Kidney (tissue), 22 donors: ENCODE measurements at places on chromosomes 3 and 15. TPM values are rescaled to one million over a fixed set of nuclear protein-coding genes. Genes with fewer than 3 reads are reported as not detected.

GRCh38 chr3:10445561-10446175 is 59.7 kb downstream of the ATP2B2 start:
- no peaks in the 10 kb centered on the region for H3K36me3 ChIP-seq
- no peak overlapping the region for H3K4me3 ChIP-seq
- no peaks in the 10 kb centered on the region for H3K4me1 ChIP-seq
- DNase-seq = no peak

- H3K27ac ChIP-seq = no peak overlapping the region
- peaks cover 3% of the 10 kb centered on the region for H3K36me3 ChIP-seq
- H3K27me3 ChIP-seq = no peaks in the 10 kb centered on the region
- DNase-seq = no peak
- H3K4me3 ChIP-seq = no peak overlapping the region
- no peaks in the 10 kb centered on the region for H3K4me1 ChIP-seq
Observed at GRCh38 chr3:121794264-121794983, 40.4 kb downstream of the IQCB1 start.

DNA sequence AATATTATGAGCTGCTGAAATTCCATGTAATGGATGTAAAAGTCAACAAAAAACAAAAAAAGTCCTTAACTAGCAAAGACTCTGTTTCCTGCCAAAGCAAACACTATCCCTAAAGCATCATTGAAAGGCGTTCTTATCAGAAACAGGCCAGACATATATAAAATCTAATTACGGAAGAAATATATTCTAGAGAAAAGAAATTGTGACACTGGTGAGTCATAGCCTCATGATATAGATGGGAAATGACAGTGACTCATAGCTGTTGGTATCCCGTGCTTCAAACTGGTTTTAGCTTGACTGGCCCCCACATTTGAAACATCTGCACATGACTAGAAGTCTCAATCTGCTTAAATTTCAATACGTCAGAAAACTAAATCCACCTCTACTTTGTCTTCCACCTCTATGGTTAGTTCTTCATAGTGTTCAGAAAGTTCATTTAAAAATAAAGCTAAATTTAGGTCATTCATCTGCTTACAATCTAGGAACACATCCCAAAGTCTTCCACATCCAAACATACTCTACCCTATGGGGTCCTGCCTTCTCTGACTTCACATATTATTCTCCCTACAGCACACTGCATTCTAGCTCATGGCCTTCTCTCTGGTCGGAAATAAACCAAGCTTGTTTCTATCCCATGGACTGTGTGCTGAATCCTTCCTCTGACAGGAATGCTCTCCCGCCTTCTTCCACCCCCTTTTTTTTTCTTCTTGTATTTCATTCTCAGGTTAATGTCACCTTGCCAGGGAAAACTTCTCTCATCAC is 456.3 kb upstream of the ARRDC4 start:
- DNase-seq = no peak
- H3K36me3 ChIP-seq = no peaks in the 10 kb centered on the region
- no peaks in the 10 kb centered on the region for H3K27me3 ChIP-seq
- no peaks in the 10 kb centered on the region for H3K4me1 ChIP-seq

Gene MUC20
- total RNA-seq = 42.6 TPM

- no peaks in the 10 kb centered on the region for H3K36me3 ChIP-seq
- H3K27me3 ChIP-seq = no peaks in the 10 kb centered on the region
- no peak overlapping the region for H3K27ac ChIP-seq
- H3K4me1 ChIP-seq = no peaks in the 10 kb centered on the region
- H3K4me3 ChIP-seq = no peak overlapping the region
- no peak for DNase-seq
Observed at GRCh38 chr3:23051240-23052140, 151.6 kb upstream of the UBE2E2 start.

GRCh38 chr3:57030721-57031120 is 29.7 kb upstream of the SPATA12 start:
- no peak for DNase-seq
- no peaks in the 10 kb centered on the region for H3K36me3 ChIP-seq

DNA sequence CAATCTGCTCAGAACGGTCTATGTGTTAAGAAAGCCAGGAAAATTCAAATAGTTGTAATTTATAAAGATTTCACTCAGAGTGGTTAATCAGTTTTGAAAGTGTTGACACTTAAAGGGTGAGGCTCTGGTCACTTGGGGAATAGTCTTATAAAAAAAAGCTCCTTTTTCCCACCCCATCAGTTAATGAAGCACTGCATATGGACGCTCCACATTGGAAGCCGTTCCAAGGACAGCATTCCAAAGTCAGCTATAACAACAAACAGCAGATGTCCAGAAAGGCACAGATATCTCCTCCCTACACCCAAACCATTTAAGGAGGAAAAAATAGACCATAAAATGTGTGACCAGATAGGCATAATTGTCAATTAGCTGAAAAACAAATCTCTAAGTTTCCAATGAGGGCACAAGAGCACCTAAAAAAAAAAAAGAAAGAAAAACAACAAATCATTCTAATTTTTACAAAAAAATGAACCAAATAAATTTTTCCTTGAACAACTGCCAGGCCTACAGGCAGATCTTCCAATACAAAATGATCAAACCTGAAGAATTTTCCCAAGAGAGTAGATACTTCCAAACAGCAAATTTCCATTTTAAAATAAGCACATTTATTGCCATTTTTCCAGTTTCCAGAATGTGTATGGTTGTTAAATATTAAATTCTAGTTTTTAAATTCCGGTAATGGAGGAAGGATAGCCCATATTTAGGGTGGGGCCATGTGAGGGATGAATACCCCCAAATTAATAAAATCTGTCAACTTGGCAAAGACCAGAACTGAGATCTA is 198.3 kb downstream of the ERC2 start:
- no peak overlapping the region for H3K4me3 ChIP-seq
- no peak overlapping the region for H3K27ac ChIP-seq
- H3K27me3 ChIP-seq = no peaks in the 10 kb centered on the region
- no peaks in the 10 kb centered on the region for H3K36me3 ChIP-seq
- H3K4me1 ChIP-seq = no peaks in the 10 kb centered on the region
- no peak for DNase-seq

GRCh38 chr3:172007065-172007370 is 32.4 kb upstream of the FNDC3B start:
- no peaks in the 10 kb centered on the region for H3K36me3 ChIP-seq
- DNase-seq = no peak
- H3K4me3 ChIP-seq = no peak overlapping the region
- H3K4me1 ChIP-seq = no peaks in the 10 kb centered on the region

- H3K36me3 ChIP-seq = no peaks in the 10 kb centered on the region
- no peaks in the 10 kb centered on the region for H3K27me3 ChIP-seq
- no peak overlapping the region for H3K4me3 ChIP-seq
- H3K27ac ChIP-seq = no peak overlapping the region
Observed at GRCh38 chr3:148077965-148078364, 619.7 kb upstream of the AGTR1 start.

Gene CX3CR1
- 4.4 TPM for total RNA-seq

GRCh38 chr3:166634091-166634746 is 745.9 kb downstream of the ZBBX start:
- H3K4me1 ChIP-seq = no peaks in the 10 kb centered on the region
- H3K36me3 ChIP-seq = no peaks in the 10 kb centered on the region
- H3K4me3 ChIP-seq = no peak overlapping the region
- DNase-seq = no peak
- no peak overlapping the region for H3K27ac ChIP-seq

- H3K4me3 ChIP-seq = peak within 1 kb of the TSS; percentile 67
- H3K36me3 ChIP-seq = no peaks in the 10 kb centered on the region
- H3K27ac ChIP-seq = peak within 1 kb of the TSS; percentile 96
- peaks cover 15% of the 10 kb centered on the region for H3K4me1 ChIP-seq
Observed at GRCh38 chr3:191329654-191330529, at the start of gene UTS2B. Gene UTS2B (minus strand): TSS chr3:191330526. CDS start chr3:191282189, 48,337 bp downstream.
